ENCODE measurements at places on chromosomes 5 and 9. TPM values are rescaled to one million over a fixed set of nuclear protein-coding genes. Genes with fewer than 3 reads are reported as not detected.
A peak's percentile ranks its signal among the peaks of the same experiment; 100 is the strongest.

PCA3 gene
- total RNA-seq, result not detected

GPX3 gene
- total RNA-seq, result 9,846 TPM

MYOT gene
- 11.7 TPM for total RNA-seq

EPB41L4B gene
- total RNA-seq, result 56.4 TPM

SH3PXD2B gene
- 22.0 TPM for total RNA-seq

ENTPD8 gene
- total RNA-seq, result 0.29 TPM

CA9 gene
- total RNA-seq, result not detected

STC2 gene
- 12.0 TPM for total RNA-seq

SH3TC2 gene
- 0.83 TPM for total RNA-seq

SLC34A1 gene
- not detected for total RNA-seq

CBY3 gene
- not detected for total RNA-seq

RANBP17 gene
- total RNA-seq, result 20.2 TPM

PCDHB15 gene
- total RNA-seq, result 3.8 TPM

TMOD1 gene
- total RNA-seq, result 37.0 TPM

SCAI gene
- 13.0 TPM for total RNA-seq

DNA sequence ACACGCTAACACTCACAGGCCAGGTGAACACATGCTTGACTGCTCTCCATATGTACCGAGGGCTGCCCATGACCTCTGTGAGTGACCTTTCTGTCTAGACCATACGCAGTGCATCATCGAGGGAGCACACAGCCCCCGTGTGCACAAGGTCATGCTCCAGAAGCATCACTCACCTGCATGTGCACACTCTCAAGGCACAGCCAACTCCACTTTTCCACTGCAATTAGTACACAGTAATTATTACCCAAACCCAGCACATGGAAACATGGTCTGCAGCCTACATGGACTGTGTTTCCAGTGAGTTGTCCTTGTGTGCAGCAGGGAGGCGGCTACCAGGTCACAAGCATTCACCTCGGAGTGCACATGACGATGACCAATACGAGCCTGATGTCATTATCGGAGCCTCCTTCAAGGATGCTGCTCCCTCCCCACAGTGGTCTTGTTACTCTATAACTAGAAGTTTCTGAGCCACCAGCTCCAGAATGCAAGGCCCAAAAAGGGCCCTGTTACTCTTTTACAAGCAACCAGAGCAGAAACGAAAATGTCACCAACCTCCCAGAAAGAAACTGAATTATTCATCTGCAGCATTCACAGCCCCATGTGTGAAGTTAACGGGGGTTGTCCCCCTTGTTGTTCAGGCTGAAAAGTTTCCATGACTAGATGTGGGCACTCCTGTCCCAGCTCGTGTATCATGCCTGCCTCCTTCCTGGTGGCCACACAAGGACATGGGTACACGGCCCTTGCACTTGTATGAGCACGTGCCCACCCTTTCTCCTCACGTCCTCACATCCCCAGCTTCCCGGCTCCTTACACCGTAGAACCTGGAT lies 31.2 kb downstream of the SEMA4D start:
- no peak for DNase-seq

GRCh38 chr9:127523312-127523851 lies 72.1 kb downstream of the LRSAM1 start:
- no peak for DNase-seq

- peak; percentile 93 for DNase-seq
These were observed 62.9 kb downstream of the GCNT1 start for GRCh38 chr9:76521906-76522305.

- DNase-seq, result no peak
These were observed 208.4 kb downstream of the PDZD2 start for GRCh38 chr5:31847354-31847753.

GRCh38 chr9:113660196-113660595 lies 196.7 kb downstream of the RGS3 start:
- DNase-seq, result no peak

DNA sequence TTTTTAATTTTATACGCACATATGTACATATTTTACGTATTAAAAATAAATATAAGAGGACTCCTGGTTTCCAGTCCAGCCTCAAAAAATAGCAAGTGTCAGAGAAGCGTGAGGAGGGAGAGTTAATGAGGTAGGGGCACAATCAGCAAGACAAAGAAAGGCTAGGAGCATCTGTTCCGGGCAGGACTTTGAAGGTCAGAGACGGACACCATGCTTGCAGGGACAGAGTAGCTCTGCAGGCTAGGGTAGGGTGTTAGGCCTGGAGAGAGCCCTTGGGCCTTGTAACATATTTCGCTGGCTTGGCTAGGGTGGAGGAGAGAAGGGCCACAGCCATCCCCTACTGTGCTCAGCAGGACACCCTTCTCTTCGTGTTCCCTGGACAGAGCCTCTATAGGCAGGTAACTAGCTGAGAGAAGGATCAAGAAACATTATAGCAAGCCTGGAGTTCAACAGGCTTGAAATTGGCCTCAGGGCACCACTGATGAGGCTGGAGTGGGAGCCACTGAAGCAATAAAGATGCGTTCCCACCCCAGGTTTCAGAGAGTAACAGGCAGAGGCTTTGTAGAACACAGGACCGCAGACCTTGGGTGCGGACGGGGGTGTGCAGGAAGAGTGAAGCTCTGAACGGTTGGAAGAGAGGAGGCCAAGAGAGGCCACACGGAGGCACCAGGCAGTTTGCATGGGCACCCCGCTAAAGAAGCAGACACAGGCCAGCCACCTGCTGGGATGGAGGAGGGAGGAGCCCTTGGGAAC lies 9.7 kb upstream of the IPPK start:
- no peak for DNase-seq

- no peak for DNase-seq
These were observed 136.4 kb downstream of the SLIT3 start for GRCh38 chr5:169164481-169164925.

- no peak for DNase-seq
These were observed 96.3 kb upstream of the DAP start for GRCh38 chr5:10857338-10857733.

- DNase-seq, result no peak
These were observed 129.4 kb downstream of the SLIT3 start for GRCh38 chr5:169171515-169171914.

GRCh38 chr9:70574151-70574837 lies 159.8 kb upstream of the KLF9 start:
- no peak for DNase-seq

- no peak for DNase-seq
These were observed 238.3 kb downstream of the MAN2A1 start for GRCh38 chr5:109928046-109928445.

DNA sequence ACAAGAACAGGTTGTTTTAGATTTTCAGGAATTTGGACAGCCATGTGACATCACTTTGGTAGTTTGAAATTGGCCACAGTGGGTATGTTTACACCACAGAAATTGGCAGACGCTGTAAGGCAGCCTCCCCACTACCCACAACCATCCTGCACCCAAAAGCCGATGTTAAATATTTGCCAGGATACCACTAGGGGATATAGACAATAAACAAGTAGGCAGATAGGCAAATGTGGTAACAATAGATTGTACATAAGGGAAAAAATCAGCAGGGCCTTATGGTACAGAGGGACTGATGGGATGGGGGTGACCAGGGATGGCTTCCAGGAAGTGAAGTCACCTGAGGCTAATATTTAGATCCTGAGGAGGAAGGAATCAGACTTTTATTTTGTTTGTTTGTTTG lies 31.1 kb upstream of the DUSP1 start:
- no peak for DNase-seq

GRCh38 chr5:135901633-135902032 lies 6.0 kb upstream of the IL9 start:
- no peak for DNase-seq

- DNase-seq, result no peak
These were observed 24.3 kb upstream of the PIK3R1 start for GRCh38 chr5:68191083-68191791.

- DNase-seq, result no peak
These were observed 60.2 kb upstream of the DMAC1 start for GRCh38 chr9:7859701-7860334.

- no peak for DNase-seq
These were observed 171.8 kb upstream of the PITX1 start for GRCh38 chr5:135205632-135206349.

DNA sequence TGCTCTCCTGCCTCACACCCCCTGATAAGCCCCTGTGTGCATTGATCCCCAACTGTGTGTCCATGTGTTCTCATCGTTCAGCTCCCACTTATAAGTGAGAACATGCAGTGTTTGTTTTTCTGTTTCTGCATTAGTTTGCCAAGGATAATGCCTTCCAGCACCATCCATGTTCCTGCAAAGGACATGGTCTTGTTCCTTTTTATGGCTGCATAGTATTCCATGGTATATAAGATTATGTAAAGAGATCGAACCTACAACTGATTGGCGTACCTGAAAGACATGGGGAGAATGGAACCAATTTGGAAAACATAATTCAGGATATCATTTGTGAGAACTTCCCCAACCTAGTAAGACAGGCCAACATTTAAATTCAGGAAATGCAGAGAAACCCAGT lies 32.4 kb downstream of the ANKRD33B start:
- DNase-seq, result no peak

DNA sequence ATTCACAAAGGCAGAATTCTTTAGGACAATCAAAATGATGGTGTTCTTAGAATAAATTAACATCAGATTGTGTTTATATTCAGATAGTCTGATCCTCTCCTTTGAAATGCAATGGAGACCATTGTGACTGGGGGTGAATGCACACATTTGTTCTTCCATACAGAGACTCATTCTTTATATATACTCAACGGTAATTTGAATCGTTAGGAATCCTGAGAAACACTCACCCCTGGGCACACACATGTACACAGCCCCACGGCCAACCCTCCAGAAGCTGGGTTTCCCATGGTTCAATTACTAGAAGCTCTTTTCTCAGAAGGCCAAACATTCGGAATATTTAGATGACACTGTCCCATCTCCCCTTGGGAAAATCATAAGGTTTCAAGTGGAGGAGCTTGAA lies 57.5 kb upstream of the EPB41L4B start:
- no peak for DNase-seq

DNA sequence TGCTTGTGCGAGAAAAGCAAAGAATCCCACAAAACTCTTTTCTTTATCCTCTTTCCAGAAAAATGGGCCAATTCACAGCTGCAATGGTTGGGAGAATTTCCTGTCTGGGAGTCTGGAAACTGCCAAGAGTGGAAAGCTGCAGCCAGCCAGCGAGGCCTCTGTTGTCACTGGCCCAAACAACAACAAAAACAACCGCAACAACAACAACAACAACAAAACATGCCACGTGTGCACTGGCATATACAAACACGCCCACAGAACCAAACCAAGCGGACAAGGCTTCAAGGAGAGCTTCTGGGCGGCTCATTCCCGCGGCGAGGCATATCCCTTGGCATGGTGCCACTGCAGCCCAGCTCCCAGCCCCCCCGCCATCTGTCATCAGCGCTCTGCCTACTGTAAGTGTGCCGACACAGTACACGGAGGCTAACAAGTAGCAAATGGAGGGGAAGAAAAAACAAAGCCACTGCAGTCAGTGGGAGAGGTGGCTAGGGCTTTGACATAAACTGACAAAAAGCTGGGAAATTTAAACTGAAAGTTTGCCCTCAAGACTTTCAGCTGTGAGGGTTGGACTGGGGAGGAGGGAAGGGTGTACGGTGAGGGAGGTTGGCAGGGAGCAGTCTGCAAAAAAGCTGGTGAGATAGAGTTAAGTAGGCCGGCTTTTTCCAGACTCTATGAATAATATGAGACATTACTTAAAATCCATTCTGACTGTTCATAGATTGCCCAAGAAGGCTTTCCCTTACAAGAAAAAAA lies 165.0 kb upstream of the ZNF462 start:
- peak; percentile 88 for DNase-seq

DNA sequence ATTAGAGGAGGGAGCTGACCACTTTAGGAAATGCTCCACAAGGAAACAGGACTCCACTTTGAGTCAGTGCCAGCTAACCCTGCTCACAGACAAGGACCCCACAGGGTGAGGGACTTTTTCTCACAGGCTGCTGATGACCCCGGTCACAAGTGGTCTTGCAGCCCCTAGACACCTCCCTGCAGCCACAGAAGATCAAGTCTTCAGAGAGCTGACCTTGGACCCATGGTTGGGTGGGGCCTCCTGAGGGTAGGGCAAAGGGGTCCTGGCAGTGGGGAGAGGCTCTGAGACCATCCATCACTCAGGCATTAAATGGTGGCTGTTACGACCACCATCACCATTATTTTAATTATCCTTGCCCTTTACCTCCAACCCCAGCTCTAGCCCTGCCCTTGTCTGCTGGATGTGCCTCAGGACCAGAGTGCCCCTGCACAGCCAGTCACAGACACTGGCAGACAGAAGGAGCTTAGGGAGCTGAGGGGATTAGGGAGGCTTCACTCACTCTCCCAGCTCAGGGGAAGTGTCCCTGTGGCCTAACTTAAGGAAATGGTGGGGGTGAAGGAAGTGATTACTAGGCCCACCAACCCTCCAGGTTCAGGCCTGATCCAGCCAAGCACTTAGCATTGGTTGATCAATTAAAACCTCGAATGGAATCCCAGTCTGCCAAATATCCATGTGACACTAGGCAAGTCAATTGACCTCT lies 1.6 kb downstream of the ACSL6 start:
- no peak for DNase-seq

DNA sequence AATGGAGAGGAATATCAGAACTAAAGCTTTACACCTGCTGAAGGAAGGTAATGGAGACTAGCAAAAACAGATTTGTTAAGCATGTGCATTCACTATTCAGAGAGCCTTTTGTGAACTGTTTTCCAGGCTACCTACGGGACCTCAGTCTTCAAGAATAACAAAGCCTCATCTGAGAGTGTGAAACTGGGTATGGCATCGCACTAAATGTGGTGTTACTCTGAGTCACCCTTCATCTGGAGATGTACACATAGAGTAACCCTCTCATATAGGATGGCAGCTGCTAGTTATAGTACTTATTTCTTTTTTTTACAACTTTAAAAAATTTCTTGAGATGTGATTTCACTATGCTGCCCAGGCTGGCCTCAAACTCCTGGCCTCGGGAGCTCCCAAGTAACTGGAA lies 306.8 kb downstream of the ZNF608 start:
- no peak for DNase-seq

DNA sequence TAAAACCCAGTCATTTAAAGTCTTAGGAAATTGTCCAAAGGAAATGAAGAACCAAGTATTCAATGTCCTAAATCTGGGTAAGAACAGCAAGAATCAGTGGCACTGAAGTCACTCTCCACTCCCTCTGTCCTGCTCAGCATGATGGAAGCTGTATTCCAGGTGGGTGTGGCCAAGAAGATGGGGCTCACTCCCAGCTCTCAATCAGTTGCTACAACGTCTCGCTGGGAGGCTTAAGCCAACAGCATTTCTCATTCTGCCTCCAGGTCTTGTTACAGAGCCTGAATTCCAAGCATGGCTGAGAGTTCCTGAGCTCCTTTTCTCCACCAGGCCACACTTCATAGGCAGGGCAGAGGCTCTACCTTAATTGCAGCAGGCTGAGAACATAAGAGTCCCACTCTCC lies 41.2 kb upstream of the TRIO start:
- DNase-seq, result no peak

- DNase-seq, result peak; percentile 47
These were observed 54.4 kb downstream of the GNAQ start for GRCh38 chr9:77977210-77977611.

- DNase-seq, result no peak
These were observed 151.3 kb downstream of the CHSY3 start for GRCh38 chr5:130055572-130055971.

Measured in thyroid gland (tissue), 4 donors.